Activated CD4-positive, alpha-beta T cell treated with anti-CD3 and anti-CD28 coated beads, Interleukin-2, amount 50 U/mL, for 48 hours (primary cell): ENCODE measurements at places on chromosomes 3 and 15.

GRCh38 chr15:60371175-60372051 lies 26.4 kb downstream of the ANXA2 start:
- peak; percentile 30 for DNase-seq

- no peak for DNase-seq
Observed at GRCh38 chr3:191476066-191476772, 15.3 kb downstream of the PYDC2 start.

GRCh38 chr3:39282057-39282456 lies 2.2 kb upstream of the CX3CR1 start:
- DNase-seq, result no peak

GRCh38 chr3:154324919-154325318 lies 632 bp upstream of the DHX36 start:
- DNase-seq, result no peak

DNA sequence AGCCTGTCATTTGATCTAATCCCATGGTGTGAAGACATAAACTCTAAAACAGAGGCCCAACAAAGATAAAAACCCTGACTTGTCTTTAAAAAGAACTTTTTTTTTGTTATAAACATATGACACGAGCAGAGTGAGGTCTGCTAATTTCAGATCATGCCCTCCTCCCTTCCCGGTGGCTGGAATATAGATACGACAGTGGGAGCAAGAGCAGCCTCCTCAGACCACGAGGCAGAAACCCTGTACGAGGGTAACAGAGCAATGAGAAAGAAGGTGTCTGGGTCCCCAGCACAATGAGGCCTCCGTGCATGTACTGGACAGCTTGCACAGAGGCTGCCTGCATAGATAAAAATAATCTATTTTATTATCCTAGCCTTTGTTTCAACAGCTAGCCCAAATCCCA lies 5.8 kb downstream of the TPRA1 start:
- DNase-seq, result no peak

- DNase-seq, result no peak
Observed at GRCh38 chr3:152403632-152404066, 134.9 kb downstream of the MBNL1 start.

DNA sequence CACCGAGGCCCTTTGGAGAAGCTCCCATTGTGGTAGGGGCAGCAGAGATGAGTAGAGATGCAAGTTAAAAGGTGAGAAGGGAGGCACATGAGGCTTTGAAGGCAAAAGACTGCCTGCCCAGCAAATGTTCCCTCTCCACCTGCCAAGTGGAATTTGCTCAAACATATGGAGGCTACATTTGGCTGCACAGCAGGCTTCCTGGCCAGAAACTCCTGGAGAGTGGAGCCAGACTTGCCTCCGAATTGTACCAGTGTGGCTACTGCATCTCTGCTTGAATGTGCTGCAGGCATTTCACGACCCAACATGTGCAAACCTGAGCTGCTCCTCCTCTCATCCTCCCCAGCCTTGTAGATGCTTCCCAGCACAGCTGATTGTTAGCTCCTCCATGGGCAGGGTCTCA lies 229.2 kb downstream of the ZNF621 start:
- DNase-seq, result no peak

DNA sequence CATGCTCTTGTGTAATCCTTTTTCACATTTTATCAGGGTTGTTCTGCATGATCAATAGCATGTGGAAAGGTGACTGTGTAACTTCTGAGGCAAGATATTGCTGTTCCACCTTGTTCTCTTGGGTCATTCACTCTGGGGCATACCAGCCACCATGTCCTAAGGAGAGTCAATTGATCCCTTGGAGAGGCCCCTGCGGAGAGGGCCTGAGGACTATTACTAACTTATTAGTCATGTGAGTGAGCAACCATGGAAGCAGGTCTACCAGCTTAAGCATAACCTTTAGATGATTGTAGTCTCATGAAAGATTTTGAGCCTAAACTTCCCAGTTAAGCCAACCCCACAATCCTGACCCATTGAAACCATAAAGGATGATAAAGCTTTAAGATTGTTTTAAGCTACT lies 22.0 kb upstream of the COL6A5 start:
- DNase-seq, result no peak
